HCT116 (cell line): ENCODE measurements at places on chromosomes 12 and 14. TPM values are rescaled to one million over a fixed set of nuclear protein-coding genes. Genes with fewer than 3 reads are reported as not detected.

GRCh38 chr12:98699586-98699985 is 54.5 kb downstream of the APAF1 start:
- DNase-seq, result no peak

- peak; percentile 69 for DNase-seq
Measured at GRCh38 chr14:74583689-74584434, 28.2 kb downstream of the LTBP2 start.

YEATS4 gene
- 32.0 TPM for total RNA-seq

DNA sequence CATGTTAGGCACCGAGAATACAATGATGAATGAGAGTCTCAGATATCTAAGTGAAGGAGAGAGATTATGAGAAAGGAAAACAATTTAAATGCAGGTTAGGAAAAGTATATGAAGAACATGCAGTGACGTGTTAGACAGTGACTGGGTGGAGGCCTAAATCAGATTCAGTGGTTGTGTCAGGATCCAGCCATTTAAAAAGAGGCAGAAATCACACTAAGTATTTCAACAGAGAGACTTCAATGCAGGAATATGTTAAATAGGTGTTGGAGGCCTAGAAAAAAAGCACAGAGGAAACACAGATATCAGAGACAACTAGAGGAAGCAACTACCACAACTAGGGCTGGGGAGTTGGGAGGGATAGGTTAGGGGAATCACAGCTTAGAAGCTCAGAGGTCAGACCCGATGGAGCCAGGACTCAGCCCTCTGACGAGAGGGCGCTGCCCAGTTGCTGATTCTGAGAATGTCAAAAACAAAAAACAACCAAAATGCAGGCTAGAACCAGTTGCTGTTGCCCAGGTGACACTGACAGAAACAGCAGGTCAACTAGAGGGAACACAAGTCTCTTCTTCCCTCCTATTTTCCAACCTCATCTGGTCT is 3.0 kb upstream of the GARIN2 start:
- no peak for DNase-seq

DNA sequence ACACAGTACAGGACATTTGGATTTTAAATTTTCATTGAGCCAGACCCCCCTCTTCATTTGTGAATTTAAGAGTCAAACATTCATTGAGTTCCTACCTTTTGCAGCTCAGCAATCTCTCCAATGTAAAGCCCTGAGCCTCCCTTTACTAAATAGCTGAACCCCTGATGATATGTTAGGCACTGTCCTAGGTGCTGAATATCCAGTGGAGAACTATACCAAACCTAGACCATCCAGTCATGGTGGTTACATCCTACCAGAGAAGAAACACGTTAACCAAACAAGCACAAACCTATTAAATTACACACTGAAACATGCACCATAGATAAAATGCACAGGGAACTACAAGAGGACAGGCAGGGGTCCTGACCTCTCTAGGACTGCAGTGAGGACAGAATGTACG is 1585.3 kb upstream of the TMEM132C start:
- no peak for DNase-seq

- DNase-seq, result no peak
Measured at GRCh38 chr12:91432089-91432488, 249.5 kb upstream of the DCN start.

DNA sequence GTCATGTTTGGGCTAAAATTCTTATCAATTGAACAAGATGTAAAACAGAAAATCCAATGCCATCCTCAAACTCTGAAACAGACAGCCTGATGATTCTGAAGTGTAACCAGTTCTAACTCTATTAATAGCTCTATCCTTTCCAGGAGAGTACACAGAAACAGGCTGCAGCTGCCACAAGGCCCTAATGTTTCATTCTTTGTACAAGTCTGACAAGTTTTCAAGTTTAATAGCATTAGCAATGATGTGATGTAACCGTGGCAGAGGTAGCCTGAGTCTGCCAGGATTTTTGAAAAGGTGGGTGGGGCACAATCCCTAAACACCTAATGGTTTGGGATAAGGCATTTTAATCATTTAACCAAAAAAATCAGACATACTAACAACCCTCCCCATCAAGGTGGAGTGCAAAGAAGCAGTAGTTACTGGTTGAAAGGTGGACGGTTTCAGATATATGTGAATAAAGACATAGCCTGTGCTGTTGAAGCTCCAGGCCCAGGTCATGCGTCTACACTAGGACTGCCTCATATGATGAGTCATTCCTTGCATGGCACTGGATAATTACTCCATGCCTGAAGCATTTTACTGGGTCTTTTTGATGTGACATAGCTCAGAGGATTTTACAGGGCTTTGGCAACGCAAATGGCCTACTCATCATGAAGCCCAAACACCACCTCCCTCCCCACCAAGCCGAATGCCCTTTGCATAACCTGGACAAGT is 145.1 kb upstream of the GRIP1 start:
- DNase-seq, result no peak

PRICKLE1 gene
- 1.3 TPM for total RNA-seq

- DNase-seq, result no peak
Measured at GRCh38 chr12:25382311-25383106, 131.8 kb upstream of the KRAS start.

GRCh38 chr12:109952873-109953272 is 43.3 kb downstream of the GIT2 start:
- DNase-seq, result no peak

ZNF891 gene
- 0.02 TPM for total RNA-seq

GRCh38 chr12:14153803-14154202 is 172.4 kb upstream of the GRIN2B start:
- DNase-seq, result no peak

DNA sequence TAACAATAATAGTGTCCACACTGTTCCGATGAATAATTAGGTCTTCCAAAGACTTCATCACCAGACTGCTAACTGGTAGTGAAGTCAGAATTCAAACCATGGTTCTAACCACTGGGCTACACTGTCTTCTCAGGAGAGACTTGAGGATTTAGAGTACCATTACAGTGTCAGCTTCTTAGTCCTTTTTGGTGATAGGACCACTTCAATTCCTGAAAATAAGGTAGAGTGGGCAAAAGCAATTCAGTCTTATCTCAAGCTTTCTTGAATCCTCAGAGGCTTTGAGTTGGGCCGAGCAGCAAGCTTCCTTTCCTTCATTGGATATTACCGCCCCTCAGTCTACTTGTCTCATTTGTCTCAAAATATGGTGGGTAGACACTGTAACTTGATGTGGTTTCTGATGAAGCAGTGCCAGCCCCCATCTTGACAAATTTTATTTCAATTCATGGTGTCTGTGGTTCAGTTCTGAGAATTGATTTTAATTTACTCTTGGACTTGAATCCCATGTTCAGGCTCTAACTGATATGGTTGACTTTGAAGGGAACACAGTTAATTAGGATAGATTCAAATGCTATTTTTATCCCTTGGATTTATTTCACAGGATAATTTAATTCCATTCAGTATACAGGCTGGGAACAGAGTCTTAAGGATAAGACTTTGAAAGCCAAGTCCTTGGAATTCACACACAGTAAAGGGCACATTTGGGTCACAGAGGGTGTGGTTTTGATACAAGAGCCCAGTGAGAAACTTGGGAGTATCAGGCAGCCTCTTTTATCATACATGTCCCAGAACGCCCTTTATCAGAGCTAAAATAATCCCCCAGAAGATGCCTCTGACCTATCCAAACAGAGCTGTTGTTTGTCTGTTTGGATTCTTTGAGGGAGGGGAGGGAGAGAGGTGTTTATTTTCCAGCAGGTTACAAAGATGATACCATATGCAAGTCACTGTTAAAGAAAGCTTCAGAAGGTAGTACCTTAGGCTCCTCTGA is 167.3 kb downstream of the PRKCH start:
- no peak for DNase-seq

DNA sequence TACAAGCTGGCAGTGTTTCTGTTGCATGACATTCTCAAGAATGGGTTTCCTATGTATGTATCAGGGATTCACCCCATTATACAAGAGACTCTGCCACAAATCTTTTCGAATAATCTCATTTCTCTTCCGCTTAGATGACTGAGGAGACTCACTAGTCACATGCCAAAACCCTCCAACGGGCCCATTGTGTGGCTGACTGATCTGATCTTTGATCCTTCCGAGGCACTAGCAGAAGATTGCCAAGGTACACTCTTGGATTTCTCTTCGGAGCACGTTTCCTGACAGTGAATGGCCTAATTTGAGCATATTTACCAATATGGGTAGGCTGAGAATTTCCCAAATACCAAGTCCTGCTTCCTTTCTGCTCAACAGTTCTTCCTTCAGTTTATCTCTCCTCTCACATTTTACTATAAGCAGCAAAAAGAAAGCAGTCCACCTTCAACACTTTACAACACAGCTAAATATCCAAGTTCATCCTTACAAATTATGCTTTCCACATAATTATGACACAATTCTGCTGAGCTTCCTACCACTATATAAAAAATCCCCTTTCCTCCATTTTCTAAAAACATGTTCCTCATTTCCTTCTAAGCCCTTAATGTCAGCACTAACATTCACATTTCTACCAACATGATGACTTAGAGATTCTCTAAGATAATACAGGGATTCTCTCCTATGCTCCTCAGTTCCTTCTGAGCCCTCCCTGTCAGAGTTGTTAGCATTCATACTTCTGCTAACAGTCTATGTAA is 11.0 kb downstream of the PRPH start:
- DNase-seq, result no peak

GARIN6 gene
- not detected for total RNA-seq

DNA sequence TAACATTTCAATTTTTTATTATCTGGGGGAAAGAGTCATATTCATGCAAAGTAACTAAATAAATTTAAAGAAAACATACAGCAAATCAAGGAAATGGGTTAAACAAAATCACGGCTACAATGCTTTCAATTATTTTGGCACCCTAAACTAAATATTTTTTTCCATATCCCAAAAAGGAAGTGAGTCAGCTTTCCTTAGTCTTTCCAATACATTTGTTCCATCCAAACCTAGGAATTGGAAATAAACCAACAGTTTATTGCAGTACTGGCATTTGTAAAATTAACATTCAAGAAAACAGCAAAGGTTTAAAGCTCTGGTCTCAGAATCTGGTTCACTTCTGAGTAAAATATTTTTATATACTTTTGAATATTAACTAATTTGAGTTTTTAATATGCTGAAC is 89.2 kb downstream of the BCL2L14 start:
- DNase-seq, result no peak

DNA sequence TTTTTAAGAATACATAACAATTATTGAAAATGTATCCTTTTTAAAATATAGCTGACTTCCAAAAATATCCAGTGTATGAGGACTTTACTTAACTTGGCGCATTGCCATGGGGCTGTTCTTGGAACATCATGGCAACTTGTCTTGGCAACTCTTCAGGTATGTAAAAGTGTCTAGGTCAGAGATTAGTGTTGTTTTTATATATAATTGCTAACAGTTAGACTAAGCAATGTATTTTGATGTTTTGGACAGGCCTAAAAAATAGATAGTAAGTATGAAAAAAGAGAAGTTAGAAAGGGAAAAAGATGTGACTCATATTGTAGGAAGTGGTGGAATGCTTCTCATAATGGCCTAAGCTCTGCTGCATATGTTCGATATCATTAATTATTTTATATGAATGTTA is 70.9 kb downstream of the MON2 start:
- DNase-seq, result no peak

GRCh38 chr12:12586879-12587675 is 24.4 kb upstream of the DUSP16 start:
- DNase-seq, result no peak

GRCh38 chr12:83753205-83753604 is 1066.5 kb downstream of the TMTC2 start:
- no peak for DNase-seq

GRCh38 chr12:47343684-47344567 is 264.2 kb upstream of the AMIGO2 start:
- no peak for DNase-seq

GRCh38 chr14:64676410-64677008 is 27.7 kb upstream of the PLEKHG3 start:
- no peak for DNase-seq

- DNase-seq, result no peak
Measured at GRCh38 chr14:23646648-23647549, 10.7 kb downstream of the DHRS2 start.

DNA sequence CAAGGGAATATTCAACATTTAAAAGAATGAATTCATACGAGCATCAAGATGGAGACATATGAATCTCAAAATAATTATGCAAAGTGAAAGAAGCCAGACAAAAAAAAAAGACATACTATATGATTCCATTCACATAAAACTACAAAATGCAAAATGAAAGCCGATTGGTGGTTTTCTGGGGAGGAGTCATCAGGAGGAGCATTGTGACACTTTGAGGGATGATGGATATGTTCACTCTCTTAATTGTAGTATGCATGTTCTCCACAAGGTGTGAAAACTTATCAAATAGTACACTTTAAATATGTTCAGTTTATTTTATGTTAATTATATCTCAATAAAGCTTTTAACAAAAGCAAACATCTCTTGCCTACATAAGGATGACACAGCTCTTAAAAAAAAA is 13.5 kb downstream of the OLR1 start:
- no peak for DNase-seq

- no peak for DNase-seq
Measured at GRCh38 chr14:30876692-30877091, 2.3 kb downstream of the COCH start.

DNA sequence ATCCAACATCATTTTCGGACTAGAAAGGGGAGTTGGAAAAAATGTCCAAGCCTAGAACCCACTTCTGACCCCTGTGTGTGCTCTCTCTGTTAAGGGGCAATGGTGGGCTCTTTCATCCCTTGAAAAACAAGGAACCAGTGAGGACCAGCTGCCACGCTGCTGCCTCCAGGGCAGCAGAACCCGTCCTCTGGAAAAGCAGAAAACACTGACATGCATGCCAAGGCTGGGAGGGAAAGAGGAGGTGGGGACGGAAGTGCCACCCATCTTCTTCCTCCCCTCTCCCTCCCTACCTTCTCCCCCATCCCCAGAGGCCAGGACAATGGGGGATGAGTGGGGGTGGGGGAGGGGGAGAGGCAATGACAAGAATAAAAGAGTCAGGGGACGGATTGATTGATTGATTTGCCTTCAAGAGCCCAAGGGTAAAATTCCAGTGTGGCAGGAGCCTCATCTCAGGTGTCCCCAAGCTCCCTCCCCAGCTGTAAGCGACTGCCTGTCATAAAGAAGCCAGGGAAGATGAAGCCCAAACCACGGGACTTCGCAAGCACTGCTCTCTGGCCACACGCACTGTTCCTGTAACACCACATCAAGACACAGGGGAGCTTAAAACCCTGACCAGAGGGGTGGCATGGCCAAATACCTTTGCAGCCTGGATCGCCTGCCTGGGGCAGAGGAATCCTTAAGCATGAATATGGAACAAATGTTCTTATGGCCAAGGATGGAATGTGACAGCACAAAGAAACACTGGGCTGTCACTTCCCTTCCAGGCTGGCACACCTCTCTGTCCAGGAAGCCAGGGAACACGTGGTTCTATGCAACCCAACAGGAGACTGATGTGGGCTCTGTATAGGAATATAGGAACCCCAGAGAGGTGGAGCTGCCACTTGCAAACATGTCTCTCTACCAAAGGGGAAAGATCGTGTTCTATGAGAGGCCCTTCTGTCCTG is 38.9 kb upstream of the BDKRB2 start:
- DNase-seq, result no peak
